ENCODE measurements at places on chromosomes 16 and 17. TPM values are rescaled to one million over a fixed set of nuclear protein-coding genes. Genes with fewer than 3 reads are reported as not detected.

DNA sequence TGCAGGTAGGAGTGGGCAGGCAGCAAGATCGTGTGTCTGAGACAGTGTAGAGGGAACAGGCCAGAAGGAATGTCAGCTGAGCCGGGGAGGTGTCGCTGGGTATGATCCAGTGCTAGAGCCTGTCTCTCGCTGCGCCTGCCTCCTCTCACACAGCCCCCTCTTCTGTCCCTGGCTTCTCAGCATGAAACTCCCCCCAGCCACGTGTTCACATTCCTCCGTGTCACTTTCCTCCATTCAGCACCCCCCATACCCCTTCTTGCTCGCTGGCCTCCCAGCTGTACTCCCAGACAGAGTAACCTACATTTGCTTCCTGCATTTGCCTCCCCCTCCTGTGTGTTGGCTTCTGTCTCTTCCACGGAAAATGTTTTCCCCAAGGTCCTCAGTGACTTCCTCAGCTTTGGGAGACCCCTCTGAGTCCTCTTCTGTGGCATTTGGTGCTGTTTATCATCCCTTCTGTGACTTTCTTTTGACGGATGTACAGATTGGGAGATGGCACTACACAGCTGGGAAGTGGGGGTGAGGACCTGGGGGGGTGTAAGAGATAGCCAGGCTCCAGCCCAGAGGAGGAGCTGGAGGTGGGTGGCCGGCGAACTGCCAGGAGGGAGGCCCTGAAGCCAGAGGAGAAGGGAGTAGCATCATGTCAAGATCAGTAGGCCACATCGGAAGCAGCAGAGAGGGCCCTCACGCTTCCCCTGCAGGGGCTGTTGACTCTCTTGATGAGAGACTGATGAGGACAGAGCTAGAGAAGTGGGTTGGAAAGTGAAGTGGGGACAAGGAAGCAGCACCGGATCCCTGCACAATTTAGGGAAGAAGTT lies 19.2 kb downstream of the SGF29 start:
- 0 out of 2 replicates have a peak, but pooled peaks cover 3% of the 10 kb centered on the region for H3K36me3 ChIP-seq
- no peak overlapping the region for H3K27ac ChIP-seq
- H3K4me1 ChIP-seq, result peaks cover 7% of the 10 kb centered on the region
- H3K4me3 ChIP-seq, result no peak overlapping the region
- DNase-seq, result no peak

PIRT gene
- total RNA-seq, result not detected

DNA sequence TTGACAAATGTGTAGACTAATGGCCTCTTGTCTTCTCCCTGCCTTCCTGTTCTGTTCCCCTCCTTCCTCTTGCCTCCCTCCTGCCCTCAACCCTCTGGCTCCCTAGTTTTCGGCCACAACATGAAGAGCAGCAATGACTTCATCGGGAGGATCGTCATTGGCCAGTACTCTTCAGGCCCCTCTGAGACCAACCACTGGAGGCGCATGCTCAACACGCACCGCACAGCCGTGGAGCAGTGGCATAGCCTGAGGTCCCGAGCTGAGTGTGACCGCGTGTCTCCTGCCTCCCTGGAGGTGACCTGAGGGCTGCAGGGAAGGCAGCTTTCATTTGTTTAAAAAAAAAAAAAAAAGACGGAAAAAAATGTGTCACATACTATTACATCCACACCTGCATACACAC lies 18.8 kb upstream of the CLEC19A start:
- H3K36me3 ChIP-seq, result peaks cover 4% of the 10 kb centered on the region
- no peaks in the 10 kb centered on the region for H3K4me1 ChIP-seq

DNA sequence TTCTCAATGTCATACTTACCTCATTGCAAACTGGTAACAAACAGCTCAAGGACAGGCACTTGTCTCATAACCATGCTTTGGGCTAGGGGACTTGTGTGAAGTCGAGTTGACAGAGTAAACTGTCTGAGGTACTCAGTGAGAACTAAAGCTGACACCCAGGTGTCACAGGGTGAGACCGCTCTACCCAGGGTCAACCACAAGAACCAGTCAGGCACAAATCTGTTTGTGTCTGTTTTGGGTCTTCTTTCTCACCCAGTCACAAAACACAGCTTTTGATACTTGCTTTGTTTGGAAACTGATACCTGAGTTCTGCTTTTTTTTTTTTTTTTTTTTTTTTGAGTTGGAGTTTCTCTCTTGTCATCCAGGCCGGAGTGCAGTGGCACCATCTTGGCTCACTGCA lies 161.1 kb downstream of the STX8 start:
- H3K4me3 ChIP-seq, result no peak overlapping the region
- H3K27ac ChIP-seq, result no peak overlapping the region
- H3K4me1 ChIP-seq, result peaks cover 7% of the 10 kb centered on the region
- DNase-seq, result no peak

DNA sequence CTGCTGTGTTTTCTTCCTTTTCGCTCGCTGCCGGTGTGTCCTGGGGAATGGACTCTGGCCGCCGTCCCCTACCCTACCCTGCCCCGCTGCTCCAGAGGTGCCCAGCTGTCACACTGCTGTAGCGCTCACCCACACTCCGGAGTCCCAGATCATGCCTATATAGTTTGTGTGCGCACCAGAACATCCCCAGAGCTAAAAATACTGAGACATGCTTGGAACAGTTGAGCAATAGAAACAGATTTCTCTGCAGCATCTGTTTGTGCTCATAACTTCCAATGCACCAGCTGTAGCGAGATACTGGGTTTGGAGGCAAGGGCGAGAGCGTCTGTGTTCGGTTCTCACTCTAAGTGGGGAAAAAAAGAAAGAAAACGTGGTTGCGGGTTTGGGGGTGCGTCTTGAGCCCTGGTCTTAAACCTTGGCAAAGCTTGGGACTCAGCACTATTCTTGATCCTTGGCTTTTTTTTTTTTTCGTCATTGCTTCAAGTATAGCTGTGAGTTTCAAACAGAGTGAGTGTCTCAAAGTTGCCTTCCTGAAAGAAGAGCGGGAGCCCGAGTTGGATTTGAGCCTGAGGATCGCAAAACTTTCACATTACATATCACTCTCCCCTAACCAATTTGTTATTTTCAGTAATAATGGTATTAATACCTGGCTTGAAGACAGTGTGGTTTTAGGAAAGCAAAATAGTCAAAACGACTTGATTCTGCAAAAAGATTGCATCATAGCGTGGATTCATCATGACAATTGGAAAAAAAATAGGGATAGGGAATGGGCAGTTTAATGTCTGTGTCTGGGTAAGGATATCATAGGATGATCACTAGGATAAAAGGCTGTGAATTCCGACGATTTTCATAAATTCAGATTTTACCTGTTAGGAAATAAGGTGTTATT lies 621 bp downstream of the KCNJ2 start:
- no peaks in the 10 kb centered on the region for H3K36me3 ChIP-seq
- peak overlapping the region; percentile 80 for H3K4me3 ChIP-seq
- H3K27me3 ChIP-seq, result peaks cover 15% of the 10 kb centered on the region
- peaks cover 30% of the 10 kb centered on the region for H3K4me1 ChIP-seq

ATP2A1 gene
- total RNA-seq, result 0.85 TPM

DNA sequence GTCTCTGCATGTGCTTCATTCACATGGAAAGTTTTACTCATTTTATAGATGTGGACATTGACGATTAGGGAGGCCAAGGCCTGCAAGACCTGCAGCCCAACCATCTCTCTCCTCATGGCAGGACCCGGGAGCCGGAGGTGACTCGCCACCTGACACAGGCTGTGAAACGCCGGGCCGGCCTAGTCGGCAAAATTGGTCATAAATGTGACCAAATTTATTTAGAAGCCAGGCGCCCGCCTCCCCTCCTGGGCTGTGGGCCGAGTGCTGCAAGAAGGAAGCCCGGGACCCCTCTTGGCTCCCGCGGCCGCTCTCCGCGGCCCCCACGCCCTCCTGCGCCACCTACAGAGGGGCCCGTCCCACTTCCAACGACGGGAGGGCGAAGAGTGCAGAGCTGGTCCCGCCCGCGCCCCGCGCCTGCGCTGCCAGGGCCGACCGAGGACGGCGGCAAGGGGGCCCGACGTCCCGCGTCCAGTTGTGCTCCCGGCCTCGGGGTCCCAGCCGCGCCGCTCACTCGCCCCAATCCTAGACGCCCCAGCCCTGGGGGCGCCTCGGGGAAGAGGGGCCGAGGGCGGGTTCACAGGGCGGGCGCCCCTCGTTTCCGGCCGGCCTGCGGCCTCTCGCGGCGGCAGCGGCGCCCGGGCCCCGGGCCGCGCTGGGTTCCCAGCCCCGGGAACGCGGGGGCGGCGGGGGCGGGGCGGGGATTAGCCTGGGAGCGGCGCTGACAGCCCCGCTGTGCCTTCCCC lies 47.5 kb downstream of the WNT3 start:
- no peaks in the 10 kb centered on the region for H3K36me3 ChIP-seq
- H3K4me3 ChIP-seq, result peak overlapping the region; percentile 80
- H3K4me1 ChIP-seq, result peaks cover 23% of the 10 kb centered on the region
- H3K27me3 ChIP-seq, result no peaks in the 10 kb centered on the region
- peak overlapping the region; percentile 83 for H3K27ac ChIP-seq

- no peak overlapping the region for H3K27ac ChIP-seq
- no peaks in the 10 kb centered on the region for H3K27me3 ChIP-seq
- no peak overlapping the region for H3K4me3 ChIP-seq
- peaks cover 33% of the 10 kb centered on the region for H3K4me1 ChIP-seq
Observed at GRCh38 chr17:2266865-2267228, 36.7 kb downstream of the SMG6 start.

DNA sequence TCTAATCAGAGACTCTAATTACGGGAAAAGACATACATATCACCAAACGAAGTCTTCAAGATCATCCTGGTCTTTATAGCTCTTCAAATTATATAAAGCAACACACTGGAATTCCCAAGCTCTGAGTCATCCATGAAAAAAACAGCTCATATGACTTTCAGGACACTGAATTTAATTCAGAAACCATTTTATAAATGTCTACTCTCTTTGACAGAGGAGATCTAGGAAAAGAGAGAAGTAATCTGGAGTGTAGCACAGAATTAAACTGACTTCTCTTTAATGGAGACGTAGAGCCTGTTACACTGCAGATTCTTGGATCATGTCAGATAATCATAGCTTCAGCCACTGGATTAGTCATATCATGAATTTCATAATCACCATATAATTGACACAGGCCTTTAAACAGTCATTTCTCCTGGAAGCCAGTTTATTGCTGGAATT lies 86.8 kb upstream of the WSB1 start:
- peaks cover 15% of the 10 kb centered on the region for H3K4me1 ChIP-seq
- no peak overlapping the region for H3K4me3 ChIP-seq
- H3K36me3 ChIP-seq, result no peaks in the 10 kb centered on the region
- 0 out of 2 replicates have a peak, but pooled peaks cover 2% of the 10 kb centered on the region for H3K27me3 ChIP-seq

DNA sequence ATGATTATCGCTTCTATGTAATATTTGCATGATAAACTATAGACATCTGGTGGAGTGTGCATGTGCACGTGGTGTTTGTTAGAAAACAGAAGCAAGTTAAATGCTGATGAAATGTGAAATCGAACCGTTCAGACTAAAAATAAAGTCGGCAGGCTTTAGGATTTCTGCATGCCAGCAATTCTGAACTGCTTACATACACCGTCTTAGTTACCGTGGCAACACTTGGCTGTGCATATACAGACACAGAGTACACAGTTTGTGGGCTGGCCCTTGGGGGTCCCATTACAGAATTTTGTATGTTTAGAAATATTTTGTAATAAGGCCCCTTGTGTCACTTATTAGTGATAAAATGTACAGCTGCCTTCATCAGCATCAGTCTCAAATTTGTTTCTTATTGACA lies 605.5 kb downstream of the RBFOX1 start:
- no peak overlapping the region for H3K4me3 ChIP-seq
- no peaks in the 10 kb centered on the region for H3K4me1 ChIP-seq
- no peak overlapping the region for H3K27ac ChIP-seq

GRCh38 chr17:35988164-35988563 lies 1.6 kb upstream of the CCL14 start:
- DNase-seq, result no peak
- no peaks in the 10 kb centered on the region for H3K4me1 ChIP-seq
- peaks cover 6% of the 10 kb centered on the region for H3K27me3 ChIP-seq

GRCh38 chr17:37676115-37676925 lies 33.1 kb upstream of the DDX52 start:
- H3K27ac ChIP-seq, result no peak overlapping the region
- no peak for DNase-seq
- peaks cover 7% of the 10 kb centered on the region for H3K27me3 ChIP-seq
- no peaks in the 10 kb centered on the region for H3K36me3 ChIP-seq
- H3K4me3 ChIP-seq, result no peak overlapping the region
- peaks cover 35% of the 10 kb centered on the region for H3K4me1 ChIP-seq

GRCh38 chr16:8486985-8487384 lies 103.3 kb downstream of the TMEM114 start:
- no peak overlapping the region for H3K4me3 ChIP-seq
- H3K27ac ChIP-seq, result no peak overlapping the region
- H3K4me1 ChIP-seq, result no peaks in the 10 kb centered on the region
- H3K36me3 ChIP-seq, result no peaks in the 10 kb centered on the region
- no peaks in the 10 kb centered on the region for H3K27me3 ChIP-seq

DNA sequence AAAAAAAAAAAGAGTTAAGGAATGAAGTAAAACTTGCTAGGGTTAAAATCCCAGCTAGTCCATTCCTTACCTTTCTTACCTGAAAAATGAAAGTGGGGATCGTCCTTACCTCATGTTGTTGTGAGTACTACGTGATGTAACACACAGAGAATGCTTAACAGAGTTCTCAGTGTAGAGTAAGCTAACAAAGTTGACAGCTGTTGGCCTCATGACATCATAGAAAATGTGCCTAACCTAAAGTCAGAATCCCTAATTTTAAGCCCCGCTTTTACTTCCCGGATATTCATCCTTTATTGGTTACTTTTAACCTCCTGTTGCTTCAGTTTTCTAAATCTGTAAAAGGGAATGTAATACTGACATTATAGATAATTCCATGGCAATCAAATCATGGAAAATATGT lies 505.8 kb upstream of the HSBP1 start:
- no peaks in the 10 kb centered on the region for H3K4me1 ChIP-seq
- H3K27ac ChIP-seq, result no peak overlapping the region
- H3K27me3 ChIP-seq, result peaks cover 1% of the 10 kb centered on the region
- DNase-seq, result no peak
- H3K36me3 ChIP-seq, result no peaks in the 10 kb centered on the region
- no peak overlapping the region for H3K4me3 ChIP-seq

DNA sequence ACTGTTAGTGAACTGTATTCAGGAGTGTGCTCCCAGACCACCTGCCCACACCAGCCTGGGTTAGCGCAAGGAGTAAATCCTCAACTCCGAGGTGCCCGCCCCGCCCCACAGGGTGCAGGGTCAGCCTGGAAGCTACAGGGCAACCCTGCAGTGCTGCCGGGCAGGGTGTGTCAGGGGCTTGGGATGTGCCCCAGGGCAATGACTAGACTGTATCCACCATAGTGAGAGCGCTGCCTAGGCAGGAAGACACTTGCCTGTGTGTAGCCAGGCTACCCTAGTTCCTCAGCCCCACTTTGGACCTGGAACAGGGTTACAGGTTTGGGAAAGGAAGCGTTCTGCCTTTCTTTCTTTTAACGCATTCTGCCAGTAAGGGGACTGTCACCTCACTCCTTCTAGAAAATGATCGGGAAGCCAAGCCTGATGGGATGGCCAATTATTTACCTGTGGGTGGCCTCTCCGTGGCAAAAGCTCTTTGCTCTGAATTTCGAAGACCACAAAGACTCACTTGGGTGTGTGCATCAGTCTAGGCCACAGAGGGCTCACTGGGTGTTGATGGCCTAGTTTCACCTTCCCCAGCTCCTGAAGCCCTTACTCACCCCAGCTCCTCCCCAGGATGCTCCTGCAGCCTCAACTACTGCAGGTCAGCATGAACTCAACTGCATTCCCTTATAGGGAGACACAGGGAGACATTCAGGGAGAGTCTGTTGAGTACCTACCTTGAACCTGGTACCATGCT lies 90.9 kb downstream of the CCDC182 start:
- no peak for DNase-seq
- H3K4me3 ChIP-seq, result no peak overlapping the region
- no peaks in the 10 kb centered on the region for H3K27me3 ChIP-seq
- no peaks in the 10 kb centered on the region for H3K4me1 ChIP-seq

- no peaks in the 10 kb centered on the region for H3K4me1 ChIP-seq
- DNase-seq, result no peak
- no peaks in the 10 kb centered on the region for H3K27me3 ChIP-seq
- no peak overlapping the region for H3K4me3 ChIP-seq
- peaks cover 5% of the 10 kb centered on the region for H3K36me3 ChIP-seq
- no peak overlapping the region for H3K27ac ChIP-seq
Observed at GRCh38 chr17:1802429-1802828, 27.3 kb downstream of the SMYD4 start.
